ENCODE measurements at places on chromosomes 5 and 9.

DNA sequence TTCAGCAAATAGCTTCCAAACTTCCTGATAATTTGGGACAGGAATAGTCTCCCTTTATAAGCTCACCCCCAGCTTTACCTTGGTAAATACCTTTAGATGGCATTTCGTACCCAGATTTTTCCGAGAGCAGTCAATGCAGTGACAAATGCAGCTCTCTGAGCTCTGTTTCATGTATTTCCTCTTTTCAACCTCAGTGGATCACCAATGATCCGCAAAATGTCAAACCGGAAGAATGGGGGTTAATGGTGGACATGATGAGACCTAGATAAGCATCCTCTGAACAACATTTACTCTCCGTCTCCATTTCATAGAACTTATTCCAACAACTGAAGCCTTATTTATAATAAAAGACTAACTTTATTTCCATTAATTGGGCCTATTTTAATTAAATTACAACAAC lies 227.3 kb downstream of the MCTP1 start:
- DNase-seq: no peak

DNA sequence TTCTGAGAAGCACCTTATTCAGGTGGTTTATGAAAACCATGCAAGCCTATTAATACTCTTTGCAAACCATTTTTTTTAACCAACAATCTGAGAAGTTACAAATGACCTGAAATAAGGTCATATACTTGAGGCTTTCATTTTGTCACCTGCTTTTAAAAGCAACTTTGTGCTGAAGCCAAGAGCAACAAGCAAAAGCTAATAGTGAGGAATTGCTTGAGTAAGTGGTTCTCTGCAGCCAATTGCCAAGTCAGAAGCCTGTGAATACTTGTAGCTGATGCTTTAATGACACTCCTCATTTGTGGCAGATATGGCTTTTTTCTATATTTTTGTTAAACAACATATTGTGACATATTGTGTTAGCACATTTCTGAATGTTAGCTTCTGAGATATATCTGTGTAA lies 126.7 kb upstream of the ZNF608 start:
- DNase-seq: no peak

GRCh38 chr9:28782630-28783029 lies 1209.3 kb upstream of the C9orf72 start:
- DNase-seq: no peak

DNA sequence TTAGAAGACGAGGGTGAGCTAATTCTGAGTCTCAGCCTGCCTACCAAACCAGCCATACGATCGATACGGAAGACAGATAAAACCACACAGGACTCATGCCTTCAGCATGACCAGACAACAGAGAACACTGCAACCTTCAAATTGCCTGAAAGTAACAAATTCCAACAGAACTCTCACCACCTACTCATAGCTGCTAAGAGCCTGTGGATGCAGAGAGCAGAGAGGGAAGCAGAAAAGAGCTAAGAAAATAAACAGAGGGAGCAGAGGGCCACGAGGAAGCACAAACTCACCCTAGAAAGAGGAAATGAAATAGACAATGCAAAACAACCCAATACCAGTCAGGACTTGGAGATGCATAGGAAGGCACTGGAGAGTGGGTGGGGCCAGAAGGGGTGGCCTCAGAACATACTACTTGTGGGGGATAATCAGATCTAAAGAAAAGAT lies 86.7 kb upstream of the TAS2R1 start:
- DNase-seq: no peak

GRCh38 chr9:129313331-129313955 lies 135.4 kb upstream of the IER5L start:
- no peak for DNase-seq

GRCh38 chr9:120663380-120663779 lies 50.9 kb downstream of the MEGF9 start:
- DNase-seq: no peak

DNA sequence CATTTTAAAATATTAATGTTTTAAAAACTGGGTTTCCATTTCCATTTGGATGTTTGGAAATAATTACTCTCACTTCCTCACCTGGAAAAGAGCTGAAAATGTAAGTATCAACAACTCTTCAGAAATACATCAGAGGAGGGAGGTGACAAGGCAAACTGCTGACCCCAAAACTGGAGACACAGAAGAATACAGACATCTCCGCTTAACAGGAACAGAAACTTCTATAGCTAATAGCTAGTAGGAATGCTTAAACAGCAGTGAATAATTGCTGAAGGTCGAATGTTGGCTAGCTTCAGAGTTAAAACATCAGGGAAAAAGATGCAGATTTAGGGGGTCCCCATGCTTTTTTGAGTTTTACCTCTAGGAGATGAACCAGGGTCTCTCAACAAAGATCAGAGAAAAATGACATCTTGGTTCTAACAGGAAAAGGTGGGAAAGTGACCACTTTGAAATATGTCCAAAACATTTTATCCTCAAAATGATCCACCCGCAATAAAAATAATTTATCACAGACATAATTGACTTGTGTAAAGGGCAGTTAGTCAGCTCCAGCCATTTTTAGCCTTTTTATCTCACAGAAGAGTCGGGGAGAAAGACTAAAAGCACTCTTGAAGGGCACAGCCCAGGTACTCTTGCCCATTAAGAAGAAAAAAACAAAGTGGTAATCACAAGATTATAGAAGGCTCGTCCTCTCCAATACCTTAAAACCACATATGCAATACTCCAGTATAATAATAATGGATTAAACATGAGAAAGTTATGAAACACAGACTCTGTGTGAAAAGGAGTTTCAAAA lies 1474.9 kb downstream of the EFNA5 start:
- no peak for DNase-seq

GRCh38 chr5:143755966-143756365 lies 56.0 kb upstream of the HMHB1 start:
- DNase-seq: no peak

GRCh38 chr9:113566016-113566711 lies 102.6 kb downstream of the RGS3 start:
- DNase-seq: no peak

GRCh38 chr5:84436866-84437265 lies 52.2 kb upstream of the EDIL3 start:
- DNase-seq: no peak

DNA sequence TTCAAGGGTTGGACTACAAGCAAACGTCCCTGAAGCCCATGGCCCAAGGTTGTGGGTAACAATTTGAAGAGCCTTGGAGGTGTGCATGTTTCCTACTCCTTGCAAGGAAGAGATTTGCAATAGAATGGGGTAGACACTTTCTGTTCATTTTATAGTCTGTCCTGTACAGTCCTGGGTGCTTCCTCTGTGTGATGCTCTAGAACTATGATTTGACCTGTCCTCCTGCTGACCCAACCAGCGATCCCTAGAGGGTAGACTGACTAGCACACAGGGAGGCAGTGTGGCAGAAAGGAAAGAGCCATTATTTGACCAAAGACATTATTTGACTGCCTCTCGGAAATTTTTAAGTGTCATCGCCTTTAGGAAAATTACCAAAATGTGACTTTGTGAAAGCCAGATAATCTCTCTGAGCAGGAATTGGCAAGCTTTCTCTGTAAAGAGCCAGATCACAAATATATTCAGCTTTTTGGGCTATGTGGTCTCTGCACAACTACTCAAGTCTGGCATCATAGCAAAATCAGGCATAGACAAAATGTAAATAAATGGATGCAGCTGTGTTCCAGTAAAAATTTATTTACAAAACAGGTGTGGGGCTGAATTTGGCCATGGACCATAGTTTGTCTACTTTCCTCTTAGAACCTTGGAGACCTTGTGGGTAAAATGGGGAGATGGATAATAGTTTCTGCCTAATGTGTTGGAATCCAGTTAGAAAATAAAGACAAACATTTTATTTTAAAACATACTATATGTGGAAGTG lies 106.8 kb downstream of the DMRT2 start:
- no peak for DNase-seq

- DNase-seq: no peak
These were observed 475.3 kb upstream of the RIOK2 start for GRCh38 chr5:97658116-97658900.

- no peak for DNase-seq
These were observed 497.5 kb upstream of the RGMB start for GRCh38 chr5:98275980-98276379.

DNA sequence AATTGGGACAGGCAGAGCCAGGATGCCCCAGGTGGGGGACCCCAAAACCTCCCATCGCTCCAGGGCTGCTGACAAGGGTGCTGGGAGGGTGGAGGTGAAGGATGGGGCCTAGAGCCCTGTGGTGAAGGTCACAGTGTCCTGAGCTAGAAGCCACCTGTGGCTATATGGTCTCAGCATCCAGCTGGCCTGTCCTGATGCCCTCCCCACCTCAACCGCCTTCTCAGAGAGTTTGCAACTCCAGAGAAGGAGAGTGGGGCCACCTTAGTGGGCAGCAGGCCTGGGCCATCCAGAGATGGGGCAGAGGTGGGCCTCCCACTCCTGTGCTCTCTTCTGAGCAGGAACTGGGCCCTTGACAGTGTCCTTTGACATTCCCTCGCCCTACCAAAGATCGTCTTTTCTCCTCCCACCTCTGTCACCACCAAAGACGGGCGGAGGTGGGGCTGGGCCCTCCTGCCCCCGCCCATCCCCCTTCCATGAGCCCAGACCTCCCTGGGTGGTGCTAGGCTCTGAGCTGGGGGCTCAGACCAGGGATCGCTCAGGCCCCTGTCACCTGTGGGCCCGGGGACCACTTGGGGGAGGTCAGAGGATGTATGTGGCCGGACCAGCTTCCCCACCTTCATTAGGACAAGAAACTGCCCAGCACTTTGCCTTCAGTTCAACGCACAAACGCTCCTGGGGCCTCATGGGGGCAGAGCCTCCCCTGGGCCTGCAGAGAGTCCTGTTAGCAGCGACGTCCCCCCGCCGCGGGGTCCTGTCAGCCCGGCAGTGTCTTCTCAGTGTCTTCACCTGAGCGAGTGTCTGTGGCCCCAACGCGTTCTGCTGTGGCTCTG lies 10.0 kb upstream of the DOLPP1 start:
- no peak for DNase-seq

DNA sequence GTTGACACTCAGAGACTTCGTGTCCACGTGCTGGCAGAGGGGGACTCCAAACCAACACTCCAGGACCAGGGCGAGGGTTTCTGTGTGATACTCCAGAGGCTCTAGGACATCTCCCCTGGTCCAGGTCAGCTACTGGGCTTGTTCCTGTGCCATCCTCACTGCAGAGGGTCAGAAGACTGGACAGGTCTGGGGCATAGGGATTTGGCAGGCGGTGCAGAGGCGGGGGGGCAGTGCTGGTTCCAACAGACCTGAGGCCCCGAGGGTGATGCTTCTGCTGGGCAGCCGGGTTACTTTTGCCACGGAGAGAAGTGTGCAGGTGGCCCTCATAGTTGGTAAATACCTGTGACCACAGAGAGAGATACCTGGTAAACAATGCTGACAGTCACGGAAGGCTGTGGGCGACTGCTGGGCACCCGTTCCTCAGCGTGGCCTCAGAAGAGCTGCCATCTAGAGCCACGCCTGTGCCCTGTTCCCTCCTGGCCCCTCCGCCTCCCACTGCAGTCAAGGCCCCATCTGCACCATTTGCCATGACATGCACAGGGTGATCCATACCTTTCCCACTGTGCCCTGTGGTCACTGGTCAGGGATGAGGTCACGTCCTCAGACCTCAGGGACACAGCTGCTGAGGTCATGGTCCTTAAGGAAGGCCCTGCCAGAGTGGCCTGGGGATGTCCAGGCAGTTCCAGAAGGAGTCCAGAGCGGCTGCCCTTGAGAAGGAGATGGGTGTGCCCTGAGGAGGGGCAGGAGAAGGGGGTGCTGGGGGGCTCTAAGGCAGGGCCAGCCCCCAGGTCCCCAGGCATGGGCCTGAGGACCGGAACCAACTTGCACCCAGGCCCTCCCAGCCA lies 30.0 kb downstream of the TRIP13 start:
- DNase-seq: no peak

DNA sequence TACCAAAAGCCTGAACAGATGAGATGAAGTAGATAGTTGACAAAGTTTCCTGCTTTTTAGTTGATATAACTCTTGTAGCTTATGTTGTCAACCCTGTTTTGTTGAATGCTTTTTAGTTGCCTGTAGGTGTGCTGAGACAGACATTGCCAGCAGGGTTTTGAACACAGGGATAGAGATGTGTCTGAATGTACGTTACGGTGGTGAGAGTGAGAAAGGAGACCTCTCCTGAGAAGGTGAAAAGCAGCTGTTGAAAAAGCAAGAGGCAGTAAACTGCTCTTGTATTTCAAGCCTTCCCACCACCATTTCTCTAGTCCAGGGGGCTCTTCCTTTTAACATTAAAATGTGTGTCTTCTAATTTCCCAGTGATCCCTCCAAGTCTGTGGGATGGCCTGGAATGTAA lies 14.7 kb downstream of the DNAJC21 start:
- no peak for DNase-seq

DNA sequence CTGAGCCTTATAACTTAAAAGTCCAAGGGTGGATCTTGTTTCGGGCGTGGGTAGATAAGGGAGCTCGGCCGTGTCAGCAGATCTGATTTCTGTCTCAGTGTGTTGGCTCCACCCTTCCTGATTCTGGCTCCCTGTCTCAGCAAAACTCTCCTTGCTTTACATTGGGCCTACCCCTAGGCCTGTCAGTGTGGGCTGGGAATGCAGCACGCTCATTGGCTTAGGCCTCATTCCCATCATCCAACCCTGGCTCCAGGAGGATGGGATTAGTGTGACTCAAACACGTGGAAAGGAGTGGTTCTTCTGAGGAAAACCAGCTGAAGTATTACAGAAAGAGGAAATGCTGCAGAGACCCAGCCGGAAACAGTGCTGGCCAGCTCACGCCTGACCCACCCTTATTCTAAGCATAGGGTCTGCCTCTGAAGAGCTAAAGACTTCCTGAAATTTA lies 59.9 kb downstream of the ZFAND5 start:
- no peak for DNase-seq

DNA sequence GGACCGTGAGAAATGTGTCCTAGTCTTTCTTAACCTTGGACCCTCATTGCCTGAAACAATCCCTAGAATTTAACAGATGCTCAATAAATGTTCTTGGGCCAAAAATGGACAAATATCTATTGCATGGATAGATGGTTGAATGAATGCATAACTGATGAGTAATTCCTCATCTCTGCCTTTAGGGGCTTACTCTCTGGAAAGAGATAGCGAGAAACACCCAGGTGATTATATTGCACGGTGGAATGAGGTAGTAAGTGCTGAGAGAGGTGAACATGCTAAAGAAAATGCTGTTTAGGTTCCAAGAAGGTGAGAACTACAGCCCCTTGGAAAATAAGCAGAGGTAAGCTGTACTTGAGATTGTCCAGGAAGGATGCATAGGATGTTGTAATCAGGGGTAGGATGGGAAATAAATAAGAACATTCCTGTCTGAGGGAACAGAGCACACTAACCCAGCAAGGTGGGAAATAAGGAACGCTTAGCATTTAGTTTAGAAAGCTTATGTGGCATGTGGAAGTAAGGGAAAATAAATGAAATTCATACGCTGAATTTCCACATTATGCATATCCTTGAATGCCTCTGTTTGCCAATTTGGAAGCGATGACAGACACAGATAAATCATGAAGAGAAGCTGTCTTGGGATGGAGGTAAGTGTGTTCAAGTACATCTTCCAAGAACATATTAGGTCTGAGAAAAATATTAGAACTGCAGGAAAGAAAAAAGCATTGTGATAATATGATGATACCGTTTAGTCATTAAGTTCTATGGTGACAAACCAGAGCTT lies 426.6 kb downstream of the ARHGEF28 start:
- no peak for DNase-seq

GRCh38 chr9:114513055-114513958 lies 8.0 kb upstream of the WHRN start:
- no peak for DNase-seq

GRCh38 chr5:9042241-9042640 lies 503.6 kb downstream of the SEMA5A start:
- DNase-seq: no peak

GRCh38 chr5:37739817-37740261 lies 100.0 kb downstream of the GDNF start:
- DNase-seq: no peak

Data from NCI-H524 (cell line).